ENCODE measurements at places on chromosomes 1 and 21. TPM values are rescaled to one million over a fixed set of nuclear protein-coding genes. Genes with fewer than 3 reads are reported as not detected.

- DNase-seq = no peak
Observed at GRCh38 chr1:48223366-48224240, 1.1 kb downstream of the SLC5A9 start.

GRCh38 chr1:117001254-117001927 lies at the start of gene CD101:
Gene CD101 (plus strand): TSS chr1:117001760. CDS start chr1:117001818, 58 bp downstream.
- no peak for DNase-seq

Gene COL9A2
- 4.5 TPM for total RNA-seq

- DNase-seq = no peak
Observed at GRCh38 chr1:225572422-225572821, 80.5 kb downstream of the ENAH start.

DNA sequence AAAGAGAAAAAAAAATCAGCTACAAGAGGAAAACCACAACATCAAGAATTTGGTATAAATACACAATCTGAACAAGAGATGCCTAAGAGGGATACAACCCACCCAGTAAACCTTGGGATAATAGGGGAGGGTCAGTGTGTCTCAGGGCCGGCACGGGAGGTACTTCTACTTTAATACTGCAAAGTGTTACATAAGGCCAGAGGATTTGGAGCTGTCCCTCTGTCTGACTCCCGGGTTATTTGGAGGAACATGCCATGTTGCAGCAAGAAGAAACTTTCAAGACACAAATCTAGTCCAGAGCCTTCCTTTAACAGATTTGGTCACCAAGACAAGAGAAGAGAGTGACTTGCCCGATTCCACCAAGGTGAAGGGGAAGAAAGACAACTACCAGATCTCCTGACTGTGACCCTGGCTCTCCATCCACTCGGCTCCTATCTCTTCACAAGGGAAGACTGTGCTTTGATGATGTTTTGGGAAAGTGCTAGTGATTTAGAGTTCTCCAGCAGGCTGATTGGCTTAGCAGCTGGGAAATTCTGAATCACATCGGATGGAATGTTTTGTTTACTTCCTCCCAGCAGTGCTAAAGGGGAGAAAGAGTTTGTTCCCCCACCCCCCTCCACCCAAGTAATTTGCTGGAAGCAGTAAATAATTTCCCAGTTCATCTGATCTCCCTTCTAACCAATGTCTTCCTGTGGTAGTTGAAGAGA lies 29.3 kb downstream of the SGIP1 start:
- DNase-seq = no peak

Measured in H9 (cell line).